ENCODE measurements at places on chromosomes 16 and 17. TPM values are rescaled to one million over a fixed set of nuclear protein-coding genes. Genes with fewer than 3 reads are reported as not detected.

PIEZO1 gene
- total RNA-seq, result 73.2 TPM

CYBA gene
- total RNA-seq, result 82.0 TPM

ZNF213 gene
- 7.3 TPM for total RNA-seq

C17orf50 gene
- total RNA-seq, result not detected

PRR29 gene
- total RNA-seq, result not detected

GRCh38 chr17:79721993-79722671 is 8.6 kb upstream of the ENPP7 start:
- no peak for DNase-seq

DNA sequence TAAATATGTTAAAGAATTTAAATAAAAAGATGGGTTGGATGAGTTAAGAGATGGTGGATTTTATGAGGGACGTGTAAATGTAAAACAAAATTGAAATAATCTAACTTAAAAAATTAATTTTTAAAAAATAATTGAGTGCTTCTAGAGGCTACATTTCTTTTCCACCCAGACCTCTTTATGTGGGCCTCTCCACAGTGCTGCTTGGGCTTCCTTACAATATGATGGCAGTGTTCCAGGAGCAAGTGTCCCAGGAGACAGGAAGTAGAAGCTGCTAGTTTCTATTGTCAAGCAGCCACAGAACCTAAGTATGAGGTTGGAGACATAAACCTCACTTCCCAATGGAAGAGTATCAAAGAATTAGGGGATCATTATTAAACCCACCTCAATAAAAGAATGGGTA is 205.7 kb upstream of the CPHXL start:
- no peak for DNase-seq

DNA sequence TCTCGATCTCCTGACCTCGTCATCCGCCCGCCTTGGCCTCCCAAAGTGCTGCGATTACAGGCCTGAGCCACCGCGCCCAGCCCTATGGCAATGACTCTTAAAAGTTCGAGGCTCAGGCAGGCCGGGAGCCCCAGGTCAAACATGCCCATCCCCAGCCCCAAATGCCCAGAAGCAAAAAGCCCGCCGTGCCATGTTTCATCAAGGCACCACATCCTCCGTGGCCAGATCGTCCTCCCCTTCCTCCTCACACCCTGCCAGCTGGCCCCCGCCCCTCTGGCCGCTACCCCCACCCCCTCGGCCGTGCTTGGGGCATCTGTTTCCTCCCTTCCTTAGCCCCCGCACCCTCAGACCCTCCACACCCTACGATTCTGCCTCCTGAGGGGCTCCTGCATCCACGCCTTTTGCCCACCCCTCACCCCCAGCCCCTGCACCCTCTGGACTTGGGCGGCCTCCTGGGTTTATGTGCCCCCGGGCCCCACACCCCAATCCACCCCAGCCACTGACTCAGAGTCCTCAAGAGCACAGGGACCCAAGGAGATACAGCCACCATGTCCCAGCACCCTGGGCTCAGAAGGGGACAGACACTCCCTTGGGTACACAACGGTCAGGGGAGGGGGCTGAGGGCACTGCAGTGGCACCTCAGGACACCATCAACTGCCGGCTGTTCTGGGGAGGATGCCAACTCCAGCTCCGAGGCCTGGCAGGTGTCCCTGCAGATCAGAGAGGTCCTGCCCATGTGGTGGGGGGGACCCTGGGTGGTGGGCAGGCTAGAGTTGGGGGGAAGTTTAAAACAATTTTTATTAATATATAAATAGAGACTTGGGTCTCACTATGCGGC is 7.1 kb downstream of the CTRB1 start:
- no peak for DNase-seq

DNA sequence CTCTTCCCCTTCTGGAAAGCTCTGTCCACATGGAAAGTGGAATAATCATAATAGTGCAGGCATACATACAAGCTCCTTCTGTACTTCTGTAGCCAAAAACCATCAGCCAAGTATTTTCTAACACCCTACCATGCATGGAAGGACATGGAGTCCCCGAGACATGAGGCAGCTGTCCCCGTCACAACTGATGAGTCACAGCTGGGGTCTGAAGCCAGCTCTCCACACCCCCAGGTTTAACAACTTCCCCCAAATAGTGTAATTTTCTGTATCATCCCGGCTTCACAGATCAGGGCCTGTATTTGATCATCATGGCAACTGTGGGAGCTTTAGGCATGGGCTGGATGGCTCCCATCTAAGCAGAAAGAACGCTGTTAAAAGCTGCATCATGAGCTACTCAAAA is 16.6 kb downstream of the C16orf96 start:
- no peak for DNase-seq

GRCh38 chr16:72913551-72913950 is 134.4 kb downstream of the ZFHX3 start:
- no peak for DNase-seq

DNA sequence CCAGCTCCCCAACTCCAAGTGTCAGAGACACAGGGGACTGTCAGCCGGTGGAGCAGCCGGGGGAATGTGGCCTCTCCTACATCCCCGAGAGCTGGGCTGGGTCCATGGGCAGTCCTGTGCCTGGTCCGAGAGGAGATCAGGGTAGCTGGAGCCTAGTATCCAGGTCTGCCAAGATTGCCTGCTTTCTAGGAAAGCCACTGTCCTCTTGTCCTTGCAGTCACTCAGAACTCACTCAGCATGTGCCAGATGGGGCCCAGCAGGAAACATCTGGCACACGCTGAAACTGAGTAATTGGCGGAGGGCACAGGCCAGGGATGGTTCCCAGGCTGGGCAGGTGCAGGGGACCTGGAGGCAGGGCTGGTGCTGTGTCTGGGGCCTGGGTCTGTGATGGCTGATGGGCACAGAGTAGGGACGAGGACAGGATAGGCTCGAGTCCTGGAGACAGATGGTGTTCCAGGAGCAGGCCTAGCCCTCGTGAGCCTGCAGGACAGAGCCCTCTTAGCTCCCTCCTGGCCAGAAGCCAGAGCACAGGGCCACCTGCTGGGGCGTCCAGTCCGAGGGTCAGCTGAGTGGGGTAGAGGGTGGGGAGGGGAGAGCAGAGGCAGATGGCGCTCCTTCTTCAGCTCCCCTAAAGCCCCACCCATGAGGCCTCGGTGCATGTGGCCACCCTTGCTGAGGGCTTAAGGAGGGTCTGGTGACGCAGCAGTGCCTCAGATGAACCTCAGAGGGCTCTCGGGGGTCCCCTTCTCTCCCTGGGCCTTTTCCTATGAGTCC is 31.1 kb downstream of the ADCY7 start:
- no peak for DNase-seq

GRCh38 chr17:38748149-38748891 is at the start of gene PCGF2:
PCGF2 (minus strand) TSS chr17:38748336; CDS start chr17:38740402, 7,934 bp downstream.
- DNase-seq, result peak; percentile 95

DNA sequence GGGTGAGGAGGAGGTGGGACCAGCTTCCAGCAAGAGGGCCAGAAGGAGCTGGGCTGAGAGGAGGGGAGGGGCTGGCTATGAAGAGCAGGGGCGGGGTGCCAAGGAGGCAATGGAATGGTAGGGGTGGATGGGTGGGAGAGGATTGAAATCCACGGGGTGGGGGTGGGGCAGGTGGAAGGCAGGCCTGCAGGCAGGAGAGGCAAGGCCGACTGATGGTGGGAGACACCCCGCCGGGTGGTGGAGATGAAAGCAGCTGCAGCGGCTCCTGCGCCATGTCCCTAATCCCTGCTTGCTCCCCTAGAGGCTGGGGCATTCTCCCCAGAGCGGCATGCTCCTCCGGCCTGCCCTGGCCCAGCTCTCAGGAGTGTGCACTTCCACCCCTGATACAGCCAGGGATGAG is 27.8 kb upstream of the TAC4 start:
- DNase-seq, result no peak

GRCh38 chr17:75595920-75596313 is 8.3 kb downstream of the MYO15B start:
- DNase-seq, result no peak

DNA sequence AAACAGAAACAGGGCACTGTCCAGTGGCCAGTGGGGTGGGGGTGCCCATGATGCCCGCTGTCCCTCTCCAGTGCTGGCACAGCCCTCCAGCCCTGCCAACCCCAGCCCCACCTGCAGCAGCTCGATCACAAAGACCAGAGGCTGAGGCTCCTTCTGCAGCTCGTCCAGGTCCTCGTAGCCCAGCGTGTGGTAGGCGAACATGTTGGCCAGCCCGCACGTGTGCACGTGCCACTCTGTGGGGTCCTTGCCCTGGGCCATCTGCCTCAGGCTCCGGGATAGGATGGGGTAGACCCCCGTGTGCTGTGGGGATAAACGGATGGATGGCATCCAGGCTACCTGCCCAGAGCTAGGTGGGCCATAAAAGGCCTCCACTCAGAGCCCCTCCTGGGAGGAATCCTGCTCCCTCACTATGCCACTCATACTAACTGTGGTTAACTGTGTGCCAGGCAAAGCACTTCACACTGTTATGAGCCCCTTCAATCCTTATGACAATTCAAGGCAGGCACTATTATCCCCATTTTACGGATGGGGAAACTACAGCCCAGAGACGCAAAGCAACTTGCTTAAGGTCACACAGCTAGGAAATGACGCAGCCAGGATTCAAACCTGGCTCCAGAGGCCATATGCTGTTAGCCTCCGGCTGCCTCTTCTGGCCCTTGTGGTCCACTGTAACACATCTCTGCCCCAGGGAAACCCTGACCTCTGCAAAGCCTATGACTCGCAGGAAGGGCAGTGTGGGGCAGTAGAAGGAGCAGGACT is 6.5 kb downstream of the AIPL1 start:
- no peak for DNase-seq

DNA sequence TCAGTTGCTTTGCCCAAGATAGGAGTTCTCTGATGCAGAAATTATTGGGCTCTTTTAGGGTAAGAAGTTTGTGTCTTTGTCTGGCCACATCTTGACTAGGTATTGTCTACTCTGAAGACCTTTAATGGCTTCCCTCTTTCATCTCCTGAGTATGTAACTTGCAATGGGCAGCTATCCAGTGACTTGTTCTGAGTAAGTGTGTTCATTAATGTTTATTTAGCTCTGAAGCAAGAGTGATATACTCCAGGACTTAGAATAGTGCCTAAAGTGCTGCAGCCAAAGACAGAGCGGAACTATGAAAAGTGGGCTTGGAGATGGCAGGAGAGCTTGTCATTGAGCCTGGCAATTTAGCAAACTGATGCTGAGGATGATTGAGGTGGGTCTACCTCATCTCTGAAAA is 8.8 kb upstream of the TANGO6 start:
- DNase-seq, result no peak
